Motor neuron (in vitro differentiated cells): ENCODE measurements at places on chromosomes 6 and 20. TPM values are rescaled to one million over a fixed set of nuclear protein-coding genes. Genes with fewer than 3 reads are reported as not detected.

DNA sequence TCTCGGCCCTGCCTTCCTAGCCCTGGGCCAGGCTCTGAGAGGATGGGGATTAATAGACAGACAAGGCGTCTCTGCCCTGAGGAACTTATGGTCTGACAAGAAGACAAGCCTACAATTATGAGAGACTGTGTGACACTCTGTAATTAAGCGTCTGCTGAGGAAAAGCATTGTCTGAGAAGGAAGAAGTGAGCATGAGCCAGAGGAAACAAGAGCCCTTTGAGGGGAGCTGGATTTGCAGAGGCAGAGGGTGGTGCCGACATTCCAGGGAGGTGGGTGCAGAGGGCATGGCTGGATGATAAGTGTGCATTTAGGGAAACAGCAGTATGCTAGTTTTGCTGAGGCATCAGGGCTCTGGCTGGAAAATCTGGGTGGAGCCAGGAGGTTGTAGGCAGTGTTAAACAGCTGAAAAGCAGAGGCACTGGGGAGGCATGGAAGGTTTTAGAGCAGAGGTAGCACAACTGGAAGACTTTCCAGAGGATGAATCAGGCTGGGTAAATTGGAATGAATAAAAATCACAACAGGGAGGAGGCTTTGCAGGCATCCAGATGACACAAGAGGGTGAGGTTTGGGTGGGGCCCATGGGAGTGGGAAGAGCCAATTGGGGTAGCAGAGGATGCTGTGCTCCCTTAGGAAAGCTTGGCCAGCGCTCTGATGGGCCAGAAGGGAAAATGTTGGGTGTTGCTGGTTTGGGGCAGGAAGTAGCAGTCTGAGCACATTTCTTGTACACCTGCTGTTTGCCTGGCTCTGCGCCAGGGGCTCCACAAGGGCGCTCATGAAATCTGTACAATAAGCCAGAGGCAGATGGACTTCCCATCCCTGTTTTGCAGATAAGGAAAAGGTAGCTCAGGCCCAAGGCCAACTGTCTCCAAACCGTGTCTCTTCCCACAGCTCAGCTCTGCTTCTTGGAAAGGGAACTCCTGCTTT lies 74.0 kb upstream of the MYL9 start:
- ATAC-seq, result no peak

GRCh38 chr6:109695468-109695867 lies 4.4 kb downstream of the FIG4 start:
- ATAC-seq, result no peak

GRCh38 chr20:60762386-60762785 lies 489.7 kb upstream of the CDH4 start:
- ATAC-seq, result no peak

GRCh38 chr6:31870385-31870921 lies 7.8 kb upstream of the NEU1 start:
- ATAC-seq, result peak; percentile 7

Gene CCN6
- 0.78 and 0.97 TPM in 2 replicates for total RNA-seq
